NCI-H2081 treated with DMSO at 0.1 percent for 48 hours (cell line): ENCODE measurements at places on chromosomes 16 and 17.

- no peak for DNase-seq
Measured at GRCh38 chr17:44029736-44030135, 15.0 kb upstream of the TMEM101 start.

GRCh38 chr17:38800237-38800760, 943 bp upstream of the PIP4K2B start:
- DNase-seq = no peak

DNA sequence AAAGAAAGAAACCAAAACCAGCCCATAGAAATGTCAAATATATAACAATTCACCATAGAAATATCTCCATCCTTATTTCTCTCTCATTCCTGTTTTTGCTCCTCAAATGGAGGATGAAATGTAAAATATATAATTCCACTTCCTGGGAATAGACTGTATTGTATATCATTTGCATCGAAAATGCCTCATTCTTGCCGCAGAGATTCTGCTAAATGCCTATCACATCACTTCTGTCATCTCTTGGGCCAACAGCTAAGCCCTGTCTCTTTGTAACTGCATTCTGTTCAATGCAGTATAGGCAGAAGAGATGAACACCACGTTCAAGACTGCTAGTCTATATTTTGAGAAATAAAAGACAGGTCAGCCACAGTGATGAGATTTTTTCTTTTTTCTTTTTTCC, 956.3 kb upstream of the SOX9 start:
- no peak for DNase-seq

DNA sequence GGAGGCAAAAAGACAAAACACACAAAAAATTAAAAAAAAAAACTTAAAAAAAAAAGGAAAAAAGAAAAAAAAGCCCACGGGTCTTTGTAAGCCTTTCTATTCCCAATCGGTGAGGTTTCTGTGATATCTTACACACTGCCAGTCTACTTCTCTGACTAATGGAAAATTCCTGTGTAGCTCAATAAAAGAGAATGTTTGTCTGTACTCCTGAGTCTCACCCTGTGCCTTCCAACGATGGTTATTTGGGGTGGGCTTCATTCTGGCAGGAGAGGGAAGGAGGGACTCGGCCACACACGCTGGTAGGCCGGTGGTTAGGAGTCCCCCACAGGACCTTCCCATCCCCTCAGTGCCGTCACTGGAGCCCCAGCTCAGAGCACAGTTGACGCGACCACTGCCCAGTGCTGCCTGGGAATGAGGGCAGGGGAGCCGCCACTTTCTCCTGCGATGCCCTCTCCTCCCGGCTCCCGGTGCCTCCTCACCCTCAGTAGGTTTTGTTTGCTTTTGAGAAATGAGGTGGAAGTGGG, 68.0 kb downstream of the AMFR start:
- no peak for DNase-seq

- no peak for DNase-seq
Measured at GRCh38 chr17:30927756-30928155, 6.0 kb downstream of the ADAP2 start.

GRCh38 chr17:2981325-2981724, 82.1 kb downstream of the OR1D5 start:
- no peak for DNase-seq

DNA sequence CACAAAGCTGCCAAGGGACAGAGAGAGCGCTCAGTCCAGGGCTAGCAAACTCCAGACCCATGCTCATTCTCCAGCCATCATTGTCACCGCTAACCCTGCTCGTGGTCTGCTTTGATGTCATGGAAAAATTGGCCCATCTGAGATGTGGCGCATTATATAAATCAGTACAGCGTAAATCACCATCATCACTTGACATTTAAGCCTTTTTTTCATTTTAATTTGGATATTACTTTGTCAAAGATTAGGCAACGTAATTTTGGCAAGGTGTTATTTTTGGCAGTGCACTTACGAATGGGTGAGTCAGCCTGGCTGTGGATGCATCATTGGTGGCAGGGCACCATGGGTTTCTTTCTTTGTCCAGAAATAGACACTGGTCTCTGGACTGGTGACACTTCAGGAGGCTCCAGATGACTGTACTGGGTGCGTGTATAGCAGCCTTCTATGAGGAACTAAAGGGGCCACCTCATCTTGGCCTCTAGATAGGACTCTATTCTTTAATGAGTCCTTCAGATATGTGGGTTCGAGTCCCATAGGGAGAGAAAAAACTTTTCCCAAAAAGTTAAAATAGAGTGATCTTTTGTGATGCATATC, 166.3 kb downstream of the MSI2 start:
- no peak for DNase-seq

- DNase-seq = no peak
Measured at GRCh38 chr17:2030779-2031163, 818 bp downstream of the DPH1 start.

DNA sequence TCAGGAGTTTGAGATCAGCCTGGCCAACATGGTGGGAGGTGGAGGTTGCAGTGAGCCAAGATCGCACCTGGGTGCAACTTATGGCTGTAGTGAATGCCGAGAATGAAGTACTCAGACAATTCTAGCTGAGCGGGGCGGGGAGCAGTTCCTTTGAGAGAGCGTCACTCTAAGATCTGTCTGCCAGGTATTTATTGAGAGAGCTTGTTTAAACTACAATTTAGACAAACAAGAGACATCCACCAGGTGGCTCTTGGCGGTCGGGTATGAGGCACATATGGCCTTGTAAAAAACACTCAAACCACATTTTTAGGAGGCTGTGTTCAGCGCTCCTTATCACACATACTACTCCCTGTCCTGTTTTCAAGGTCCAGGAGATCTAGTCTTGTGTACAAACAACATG, 40.6 kb upstream of the CDH1 start:
- peak; percentile 1 for DNase-seq

GRCh38 chr17:75365931-75366275, 39.6 kb downstream of the GRB2 start:
- no peak for DNase-seq

- no peak for DNase-seq
Measured at GRCh38 chr16:68825427-68825826, 17.9 kb upstream of the TANGO6 start.

GRCh38 chr16:60041671-60042070, 1307.6 kb upstream of the GOT2 start:
- no peak for DNase-seq

DNA sequence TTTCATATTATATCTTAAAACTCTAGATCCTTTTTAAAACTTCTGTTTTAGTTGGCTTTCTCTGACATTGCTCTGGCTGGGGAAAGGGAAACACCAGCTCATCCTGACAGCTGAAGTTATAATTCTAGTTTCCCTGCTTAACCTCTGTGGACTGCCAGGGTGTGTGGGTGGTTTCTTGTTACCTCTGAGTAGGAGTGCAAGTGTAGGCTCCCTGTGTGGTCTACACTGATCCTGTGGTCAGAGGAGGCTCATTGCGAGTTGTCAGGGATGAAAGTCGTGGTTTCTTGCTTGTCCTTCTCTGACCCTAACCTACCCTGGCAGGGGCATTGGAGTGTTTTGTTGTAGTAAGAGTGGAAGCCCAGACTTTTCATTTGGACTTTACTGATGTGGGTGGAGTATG, 221.0 kb downstream of the UTP18 start:
- DNase-seq = no peak

DNA sequence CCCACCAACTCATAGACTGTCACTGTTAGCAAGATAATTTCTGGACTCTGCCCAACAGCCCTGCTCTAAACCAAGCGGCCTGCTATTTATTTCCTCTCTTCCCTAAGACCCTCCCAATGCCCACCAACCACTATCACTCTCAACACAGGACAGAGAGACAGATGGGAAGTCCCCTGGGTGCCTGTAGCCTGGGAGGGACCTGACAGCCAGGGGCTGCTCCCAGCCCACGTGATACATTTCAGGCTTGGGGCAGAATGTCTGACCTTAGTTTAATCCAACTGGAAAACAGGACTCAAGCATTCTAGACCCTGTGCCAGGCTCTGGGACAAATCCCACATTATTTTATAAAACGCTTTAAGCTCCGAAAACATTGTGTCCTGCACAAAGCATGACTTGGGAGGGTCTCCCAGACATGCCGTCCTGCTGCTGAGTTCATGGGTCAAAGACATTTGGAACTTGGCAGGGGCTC, 23.6 kb downstream of the XYLT1 start:
- no peak for DNase-seq

- no peak for DNase-seq
Measured at GRCh38 chr16:85729452-85730185, 21.3 kb downstream of the C16orf74 start.

DNA sequence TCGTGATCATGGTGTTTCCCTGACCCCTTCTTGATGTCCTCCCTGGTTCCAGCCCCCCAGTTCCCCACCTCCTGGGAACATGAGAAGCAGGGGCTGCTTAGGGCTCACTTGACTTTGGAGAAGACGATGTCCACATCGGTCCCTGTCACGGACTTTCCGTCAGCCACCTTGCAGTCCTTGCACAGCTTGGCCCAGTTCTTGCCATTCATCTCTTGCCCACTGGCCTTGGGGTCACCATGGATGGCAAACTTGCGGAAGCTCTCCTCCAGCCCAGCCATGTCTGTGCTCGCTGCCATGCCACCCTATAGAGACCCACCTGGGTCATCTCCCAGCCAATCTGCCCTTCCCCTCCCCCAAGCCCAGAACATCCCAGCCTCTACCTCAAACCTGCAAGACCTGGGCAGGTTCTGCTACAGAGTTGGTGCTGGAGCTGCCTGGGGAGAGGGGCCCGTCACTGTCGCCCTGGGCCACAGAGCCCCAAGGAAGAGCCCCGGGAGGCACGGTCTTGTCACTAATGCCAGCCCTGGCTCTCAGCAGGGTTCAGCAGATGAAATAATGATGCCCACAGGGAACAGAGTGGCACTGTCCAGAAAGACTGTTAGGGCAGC, 2.4 kb downstream of the TPPP3 start:
- no peak for DNase-seq

- DNase-seq = no peak
Measured at GRCh38 chr17:33776903-33777302, 478.2 kb upstream of the CCL2 start.

DNA sequence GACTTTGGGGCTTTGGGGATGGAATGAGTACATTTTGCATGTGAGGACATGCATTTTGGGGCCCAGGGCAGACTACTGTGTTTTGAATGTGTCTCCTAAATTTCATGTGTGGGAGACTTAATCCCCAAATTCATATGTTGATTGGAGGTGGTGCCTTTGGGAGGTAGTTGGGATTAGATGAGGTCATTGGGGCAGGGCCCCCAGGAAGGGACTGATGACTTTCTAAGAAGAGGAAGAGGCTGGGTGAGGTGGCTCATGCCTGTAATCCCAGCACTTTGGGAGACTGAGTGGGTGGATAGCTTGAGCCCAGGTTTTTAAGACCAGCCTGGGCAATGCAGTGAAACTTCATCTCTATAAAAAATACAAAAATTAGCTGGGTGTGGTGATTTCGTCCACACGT, 42.8 kb upstream of the RAI1 start:
- no peak for DNase-seq

GRCh38 chr17:81509207-81509971, 3.2 kb downstream of the ACTG1 start:
- no peak for DNase-seq

- no peak for DNase-seq
Measured at GRCh38 chr16:55421226-55421625, 57.8 kb upstream of the MMP2 start.
